IMR-90 (cell line): ENCODE measurements at places on chromosomes 3 and 15. TPM values are rescaled to one million over a fixed set of nuclear protein-coding genes. Genes with fewer than 3 reads are reported as not detected.

GRCh38 chr3:10722911-10723310, 93.1 kb upstream of the SLC6A11 start:
- no peak for DNase-seq

DNA sequence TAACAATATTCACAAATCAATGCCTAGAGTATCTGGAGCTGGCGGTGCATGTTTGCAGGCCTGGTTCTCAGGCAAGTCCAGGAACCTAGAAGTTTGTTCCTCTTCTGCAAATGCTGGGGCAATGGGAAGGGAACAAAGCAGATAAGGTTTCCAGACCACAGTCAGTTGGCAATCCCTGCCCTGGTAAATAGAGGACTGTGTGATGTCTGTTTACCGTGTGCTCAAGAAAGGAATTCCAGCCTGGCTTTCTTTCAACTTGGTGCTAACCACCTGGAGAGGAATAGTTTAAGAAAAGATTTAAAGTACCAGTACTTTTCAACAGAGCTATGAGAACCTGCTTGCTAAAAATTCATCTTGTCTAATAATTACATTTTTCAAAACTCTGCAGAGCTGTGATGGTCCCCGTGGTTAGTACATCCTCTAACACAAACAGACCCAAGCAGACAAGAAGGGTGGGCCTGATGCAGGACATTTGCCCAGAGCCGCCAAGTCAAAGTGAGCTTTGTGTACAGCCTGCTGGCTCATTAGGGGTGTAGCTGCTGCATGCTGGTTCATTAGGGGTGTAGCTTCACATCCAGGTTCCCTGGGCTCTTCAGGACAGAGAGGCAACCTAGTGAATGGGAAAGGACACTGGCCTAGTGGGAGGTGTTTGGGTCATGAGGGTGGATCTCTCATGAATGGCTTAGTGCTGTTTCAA, 220.5 kb downstream of the SQOR start:
- DNase-seq = no peak

The AHSG gene
- not detected in 2 replicates for total RNA-seq

DNA sequence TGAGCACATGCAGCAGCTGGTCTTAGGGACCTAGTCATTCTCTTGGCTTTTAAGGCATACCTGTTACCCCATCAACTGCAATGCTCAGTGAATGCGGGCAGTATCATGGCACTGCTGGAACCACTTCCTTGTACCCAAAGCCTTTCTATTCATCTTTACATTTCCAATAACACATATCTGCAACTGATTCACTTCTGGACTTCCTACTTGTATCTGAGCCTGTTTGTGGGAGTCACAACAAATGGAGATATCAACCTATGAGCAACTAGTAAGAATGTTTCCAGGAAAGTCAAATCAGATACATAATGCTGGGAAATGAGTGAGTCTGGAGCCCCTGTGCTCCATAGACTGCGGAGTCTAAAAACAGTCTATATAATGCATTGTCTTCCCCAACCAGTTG, 61.4 kb upstream of the PARL start:
- no peak for DNase-seq

The CCR4 gene
- total RNA-seq = not detected in 2 replicates

- DNase-seq = no peak
Observed at GRCh38 chr15:31558840-31559239, 232.2 kb downstream of the KLF13 start.
